Tongue (tissue), 3 donors: ENCODE measurements at places on chromosomes 3 and 15.

- peak; percentile 89 for DNase-seq
Observed at GRCh38 chr3:35772381-35773015, 133.2 kb downstream of the ARPP21 start.

GRCh38 chr15:96285305-96285704, 45.2 kb upstream of the NR2F2 start:
- peak; percentile 75 for DNase-seq

DNA sequence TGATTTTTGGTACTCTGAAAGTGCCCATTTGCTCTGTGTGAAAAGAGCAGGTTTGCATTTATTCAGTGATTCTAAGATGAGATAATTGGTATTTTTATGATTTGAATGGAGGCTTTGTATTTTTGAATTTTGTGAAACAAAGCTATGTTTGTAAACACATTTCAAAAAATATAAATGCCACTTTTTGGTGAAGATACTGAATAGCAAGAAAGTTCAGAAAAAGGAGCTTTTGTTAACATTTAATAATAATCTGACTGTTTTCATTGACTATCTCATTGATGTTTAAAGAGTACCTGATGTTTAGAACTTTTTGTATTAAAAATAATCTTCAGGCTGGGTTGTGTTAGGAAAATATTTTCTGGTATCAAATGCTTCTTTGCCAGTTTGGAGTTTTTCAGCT, 23.7 kb downstream of the TCF12 start:
- DNase-seq: no peak

- no peak for DNase-seq
Observed at GRCh38 chr3:34534013-34534412, 735.6 kb downstream of the PDCD6IP start.

DNA sequence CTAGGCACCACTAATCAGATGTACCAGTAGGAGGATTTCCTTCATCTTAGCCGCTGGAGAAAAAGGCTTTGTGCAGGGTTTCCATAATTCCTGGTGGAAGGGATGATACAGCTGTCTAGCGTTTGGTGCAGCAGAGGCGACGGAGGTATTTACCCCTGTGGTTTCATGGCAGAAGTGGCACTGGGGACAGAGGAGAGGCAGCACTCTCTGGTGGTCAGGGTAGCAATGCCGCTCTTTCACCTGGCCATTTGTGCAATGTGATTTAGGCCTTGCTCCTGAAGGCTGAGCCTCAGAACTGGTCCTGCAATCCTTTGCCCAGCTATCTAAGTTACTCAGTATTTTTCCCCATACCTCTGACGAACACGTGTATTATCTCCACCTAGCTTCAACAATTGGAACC, 47.1 kb upstream of the BNIP2 start:
- no peak for DNase-seq

DNA sequence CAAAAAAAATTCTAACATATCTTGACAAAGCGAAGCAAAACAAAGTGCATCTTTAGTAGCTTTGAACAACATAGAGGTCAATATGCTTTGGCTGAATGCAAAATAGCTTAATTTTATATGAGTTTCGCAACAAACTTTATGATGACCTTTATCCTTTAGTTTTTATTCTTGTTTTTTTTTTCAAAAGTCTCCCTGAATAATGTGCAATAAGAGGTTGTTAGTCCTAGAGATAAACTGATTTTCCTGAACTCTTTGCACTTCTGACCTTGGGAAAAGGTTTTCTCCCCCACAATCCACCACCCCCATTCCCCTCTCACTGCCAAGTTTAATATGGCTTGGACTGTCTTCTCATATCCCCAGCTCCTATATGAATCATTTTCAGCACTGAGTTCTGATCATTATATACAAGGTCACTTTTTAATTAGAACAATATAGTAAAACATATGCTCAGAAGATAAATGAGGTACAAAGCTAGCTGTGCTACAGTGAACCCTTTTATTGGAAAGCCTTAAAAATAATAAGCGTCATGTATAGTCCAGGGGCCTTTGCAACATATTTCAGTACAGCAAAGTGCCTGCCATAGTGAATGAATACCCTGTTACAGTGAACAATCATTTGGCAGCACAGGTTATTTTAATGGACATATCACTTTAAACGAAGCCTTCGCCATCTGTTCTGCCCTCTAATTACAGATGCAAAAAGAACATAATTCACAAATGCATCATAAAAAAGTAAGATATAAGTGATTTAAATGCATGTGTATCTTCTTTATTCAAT, 496.3 kb upstream of the NR2F2 start:
- no peak for DNase-seq

DNA sequence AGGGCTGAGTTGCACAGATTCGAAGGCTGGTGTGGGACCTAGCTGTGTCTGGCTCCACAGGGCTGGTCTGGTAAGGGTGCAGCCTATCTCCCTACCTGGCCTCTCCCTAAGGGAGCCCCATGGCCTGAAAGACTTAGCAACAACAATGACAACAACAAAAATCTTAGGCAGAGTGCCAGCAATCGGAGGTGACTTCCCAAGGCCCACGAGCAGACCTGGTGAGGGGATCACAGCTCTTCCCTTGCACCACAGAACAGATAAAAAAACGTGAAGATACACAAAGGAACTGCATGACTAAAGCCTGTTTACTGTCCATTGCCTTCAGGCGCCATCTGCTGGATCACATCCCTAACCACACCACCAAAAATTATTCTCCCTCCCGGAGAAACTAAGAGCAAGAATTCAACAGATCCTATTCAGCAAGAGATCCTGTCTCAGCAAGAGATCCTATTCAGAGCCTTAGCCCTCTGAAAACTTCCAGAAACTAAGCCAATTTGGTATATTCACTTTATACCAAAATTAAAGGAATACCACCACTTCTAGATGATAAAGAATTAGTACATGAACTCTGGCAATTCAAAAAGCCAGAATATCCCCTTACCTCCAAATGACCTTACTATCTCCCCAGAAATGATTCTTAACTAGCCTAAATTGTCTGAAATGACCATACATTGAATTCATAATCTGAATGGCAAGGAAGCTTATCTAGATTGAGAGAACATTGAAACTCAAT, 24.1 kb upstream of the OR5K4 start:
- DNase-seq: peak; percentile 60

DNA sequence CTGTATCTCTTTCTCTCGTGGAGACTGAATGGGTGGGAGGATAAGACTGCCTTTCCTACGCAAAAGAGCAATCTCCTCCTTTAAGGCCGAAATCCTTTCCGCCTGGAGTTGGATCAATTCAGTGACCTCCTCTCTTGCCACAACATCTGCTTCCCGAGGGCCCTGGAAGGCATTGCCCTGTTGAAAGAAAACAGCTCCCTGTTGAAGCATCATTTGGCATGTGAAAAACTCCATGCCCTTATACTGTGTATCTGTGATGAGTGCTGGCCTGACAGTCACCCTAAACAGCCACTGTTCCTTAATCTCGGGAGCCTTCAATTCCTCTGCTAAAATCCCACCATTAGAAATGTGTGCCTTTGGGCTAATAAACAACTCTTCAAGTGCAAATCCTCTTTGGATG, 80.2 kb downstream of the BOC start:
- DNase-seq: no peak

- DNase-seq: no peak
Observed at GRCh38 chr3:61092870-61093269, 158.4 kb downstream of the FHIT start.

- DNase-seq: no peak
Observed at GRCh38 chr3:130835483-130835882, 58.4 kb upstream of the ATP2C1 start.

GRCh38 chr3:142863010-142863817, 25.7 kb downstream of the PCOLCE2 start:
- no peak for DNase-seq

GRCh38 chr3:141656771-141657170, 81.3 kb upstream of the RNF7 start:
- DNase-seq: no peak

GRCh38 chr3:22013641-22014040, 262.6 kb upstream of the ZNF385D start:
- DNase-seq: peak; percentile 2
